ENCODE measurements at places on chromosomes 2 and 18. TPM values are rescaled to one million over a fixed set of nuclear protein-coding genes. Genes with fewer than 3 reads are reported as not detected.
A peak's percentile ranks its signal among the peaks of the same experiment; 100 is the strongest.

- no peak for DNase-seq
Observed at GRCh38 chr2:204510709-204511420, 34.4 kb upstream of the PARD3B start.

The PDCD1 gene
- not detected for total RNA-seq

The RAMP1 gene
- total RNA-seq, result 1.8 TPM

DNA sequence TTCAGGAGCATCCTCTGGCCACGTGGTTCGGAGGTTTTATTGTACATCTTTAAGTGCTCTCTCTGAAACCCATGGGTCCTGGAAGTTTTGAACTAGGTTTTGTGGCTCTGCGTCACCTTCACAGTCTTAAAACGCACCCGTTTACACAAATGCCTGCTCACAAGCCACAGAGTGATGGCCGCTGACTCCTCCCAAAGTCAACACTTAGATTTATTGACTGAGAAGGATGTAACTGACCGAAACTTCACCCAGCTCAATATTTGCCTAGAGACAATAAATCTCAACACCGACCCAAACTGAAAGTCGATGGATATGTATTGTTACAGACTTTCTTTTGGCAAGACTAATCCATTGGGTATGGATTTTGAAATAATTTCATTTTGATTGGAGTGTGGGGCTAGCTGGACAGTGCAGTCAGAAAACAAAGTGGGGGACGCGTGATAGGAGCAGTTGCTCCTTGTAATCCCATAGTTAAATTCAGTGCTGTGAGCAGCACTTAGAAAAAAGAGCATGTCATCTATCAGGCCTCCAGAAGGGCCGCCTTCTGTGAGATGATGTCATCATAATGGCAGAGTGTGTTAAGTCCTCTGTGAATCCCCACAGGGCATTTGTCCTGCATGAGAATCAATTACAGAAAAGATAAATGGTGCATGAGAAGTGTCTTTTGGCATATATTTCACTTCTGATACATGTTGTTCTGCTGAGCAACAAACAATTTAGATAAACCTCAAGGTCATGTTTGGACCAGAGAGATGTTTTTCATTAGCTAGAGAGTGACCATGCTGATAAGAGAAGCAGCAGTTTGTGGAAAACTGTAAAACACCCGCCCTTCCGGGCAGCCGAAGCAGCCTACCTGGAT, 183.7 kb downstream of the INO80D start:
- peak; percentile 53 for DNase-seq

DNA sequence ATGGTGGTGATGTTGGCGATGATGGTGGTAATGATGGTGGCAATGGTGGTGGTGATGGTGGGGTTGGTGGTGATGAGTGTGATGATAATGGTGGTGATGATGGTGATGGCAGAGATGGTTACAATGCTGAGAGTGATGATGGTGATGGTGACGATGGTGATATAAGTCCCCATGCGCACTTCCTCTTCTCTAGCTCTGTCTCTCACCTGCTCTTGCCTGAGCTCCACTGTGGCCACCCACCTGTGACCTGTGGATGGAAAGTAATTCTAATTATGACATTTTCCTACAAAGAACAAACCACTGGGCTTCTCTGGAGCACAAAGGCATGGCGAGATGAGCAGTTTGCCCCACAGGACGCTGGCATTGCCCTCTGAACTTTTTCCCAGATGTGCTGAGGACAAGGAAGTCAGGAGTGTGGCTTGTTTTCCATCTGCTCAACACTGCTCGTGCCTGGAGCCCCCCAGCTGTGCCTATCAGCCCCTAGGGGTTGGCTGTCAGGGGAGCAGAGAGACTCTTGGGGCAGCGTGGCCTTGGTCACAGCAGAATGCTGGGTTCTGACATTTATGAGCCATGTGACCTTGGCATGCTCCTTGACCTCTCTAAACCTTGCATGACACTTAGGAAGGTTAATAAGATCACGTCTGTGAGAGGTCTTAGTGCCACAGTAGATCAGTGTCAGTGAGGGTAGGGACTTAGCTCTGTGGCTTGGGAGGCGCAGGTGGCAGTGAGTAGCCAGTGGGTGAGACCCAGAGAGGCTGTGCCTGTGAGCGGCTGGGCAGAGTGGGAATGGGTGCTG, 68.4 kb downstream of the RRM2 start:
- no peak for DNase-seq

GRCh38 chr2:84938194-84938879, 32.6 kb upstream of the KCMF1 start:
- DNase-seq, result no peak

The POTEC gene
- not detected for total RNA-seq

The C2orf80 gene
- not detected for total RNA-seq

The SPHKAP gene
- total RNA-seq, result not detected

The GAL3ST2 gene
- total RNA-seq, result 69.8 TPM

- DNase-seq, result no peak
Observed at GRCh38 chr2:28387082-28387960, 5.3 kb upstream of the FOSL2 start.

Measured in left colon (tissue), 2 donors.